LoVo (cell line): ENCODE measurements at places on chromosomes 7 and 10.

DNA sequence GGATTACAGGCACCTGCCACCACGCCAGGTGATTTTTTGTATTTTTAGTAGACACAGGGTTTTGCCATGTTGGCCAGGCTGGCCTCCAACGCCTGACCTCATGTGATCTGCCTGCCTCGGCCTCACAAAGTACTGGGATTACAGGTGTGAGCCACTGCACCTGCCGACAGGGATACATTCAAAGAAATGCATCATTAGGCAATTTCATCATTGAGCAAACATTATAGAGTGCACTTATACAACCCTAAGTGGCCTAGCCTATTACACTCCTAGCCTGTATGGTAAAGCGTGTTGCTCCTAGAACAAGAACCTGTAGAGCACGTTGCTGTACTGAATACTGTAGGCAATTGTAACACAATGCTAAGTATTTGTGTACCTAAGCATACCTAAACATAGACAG, 350.3 kb downstream of the GALNT17 start:
- DNase-seq, result no peak

- no peak for DNase-seq
Observed at GRCh38 chr10:105026566-105026965, 385.5 kb downstream of the SORCS3 start.

DNA sequence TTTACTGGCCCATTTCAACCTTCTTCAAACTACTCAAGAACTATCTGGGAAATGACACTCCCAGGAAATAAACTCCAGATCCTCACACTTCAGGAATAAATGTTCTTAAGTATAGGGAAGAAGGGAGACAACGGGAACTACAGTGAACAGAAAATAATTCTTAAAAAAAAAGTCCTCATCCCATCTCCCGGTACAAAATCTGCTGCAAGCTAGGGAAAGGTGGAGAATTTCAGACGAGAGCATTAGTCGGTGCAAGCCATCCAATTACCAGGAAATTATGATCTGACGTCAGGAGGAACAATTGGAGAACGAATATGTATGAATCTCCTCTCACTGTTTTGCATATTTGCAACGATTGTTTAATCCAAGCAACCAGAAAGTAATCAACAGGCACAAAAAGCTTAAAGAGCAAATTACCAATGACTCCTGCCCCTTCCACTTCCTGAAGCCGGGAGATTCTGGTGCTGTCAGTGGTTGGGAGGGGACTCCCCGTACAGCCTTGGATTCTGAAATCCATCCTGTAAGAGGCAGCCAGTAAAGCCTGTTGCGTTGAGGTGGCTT, 15.1 kb upstream of the GATA3 start:
- DNase-seq, result no peak

GRCh38 chr7:134828361-134828760, 48.9 kb downstream of the CALD1 start:
- DNase-seq, result no peak

- no peak for DNase-seq
Observed at GRCh38 chr7:22624781-22625180, 102.2 kb upstream of the IL6 start.

GRCh38 chr10:126500185-126500584, 111.9 kb upstream of the ADAM12 start:
- DNase-seq, result no peak

DNA sequence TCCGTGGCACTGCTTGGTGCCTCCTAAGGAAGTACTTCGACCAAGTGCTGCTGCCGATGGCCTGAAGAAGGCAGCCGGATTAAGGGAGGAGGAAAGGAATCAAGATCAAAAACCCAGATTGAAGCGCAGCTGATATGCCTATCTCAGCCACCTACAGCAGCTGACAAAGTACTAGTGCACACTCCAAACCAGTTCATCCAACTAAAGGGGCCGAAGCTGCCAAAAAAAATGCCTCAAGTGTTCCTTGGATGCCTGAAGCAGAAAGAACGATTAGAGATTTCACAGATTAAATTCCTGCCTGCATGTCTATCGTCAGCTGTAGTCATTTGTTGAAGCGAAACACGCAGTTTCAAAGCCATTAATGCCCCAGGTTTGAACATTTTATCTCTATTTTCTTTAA, 65.7 kb downstream of the TNRC18 start:
- no peak for DNase-seq

DNA sequence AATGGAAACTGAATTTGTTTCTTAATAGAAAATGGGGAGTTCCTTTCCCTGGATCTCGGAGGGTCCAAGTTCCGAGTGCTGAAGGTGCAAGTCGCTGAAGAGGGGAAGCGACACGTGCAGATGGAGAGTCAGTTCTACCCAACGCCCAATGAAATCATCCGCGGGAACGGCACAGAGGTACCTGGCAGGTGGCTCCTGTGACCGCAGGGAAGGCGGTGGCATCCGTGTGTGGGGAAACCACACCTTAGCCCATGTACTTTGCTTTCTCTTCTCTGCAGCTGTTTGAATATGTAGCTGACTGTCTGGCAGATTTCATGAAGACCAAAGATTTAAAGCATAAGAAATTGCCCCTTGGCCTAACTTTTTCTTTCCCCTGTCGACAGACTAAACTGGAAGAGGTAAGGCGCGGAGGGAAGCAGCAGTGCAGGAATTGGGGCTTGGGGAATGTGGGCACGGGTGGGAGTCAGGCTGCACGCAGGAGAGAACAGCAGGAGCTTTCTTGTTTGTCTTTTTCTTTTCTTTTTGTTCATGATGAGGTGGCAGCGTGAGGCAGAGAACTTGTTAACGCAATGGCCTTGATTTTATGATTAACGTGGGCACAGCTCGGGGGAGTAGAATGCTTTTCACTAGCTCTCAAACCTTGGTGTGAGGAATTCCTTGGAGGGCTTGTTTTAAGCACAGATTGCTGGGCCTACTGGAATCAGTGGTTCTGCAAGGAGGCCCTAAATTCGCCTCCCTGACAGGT, 12.8 kb downstream of the HKDC1 start:
- DNase-seq, result peak; percentile 14

GRCh38 chr10:48800007-48800675, 115.5 kb downstream of the WDFY4 start:
- DNase-seq, result no peak

- DNase-seq, result no peak
Observed at GRCh38 chr7:13179775-13180523, 492.5 kb downstream of the ARL4A start.

DNA sequence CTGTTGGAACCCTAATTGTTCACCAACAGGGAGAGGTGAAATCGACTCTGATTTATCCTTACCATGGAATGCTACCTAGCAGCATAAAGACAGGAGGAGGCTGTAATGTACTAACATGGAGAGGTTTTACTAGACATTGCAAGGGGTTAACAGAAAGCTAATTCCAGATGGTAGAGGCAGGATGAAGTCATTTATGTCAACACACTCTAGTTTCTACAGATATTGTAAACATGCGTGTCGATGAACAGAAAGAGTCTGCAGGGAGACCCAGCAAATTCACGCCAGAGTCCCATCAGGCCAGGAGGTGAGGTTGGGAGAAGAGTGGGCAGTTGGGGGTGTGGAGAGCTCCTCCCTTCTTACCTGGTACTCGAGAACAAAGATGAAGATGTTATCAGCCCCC, 7.0 kb downstream of the NPC1L1 start:
- DNase-seq, result no peak

DNA sequence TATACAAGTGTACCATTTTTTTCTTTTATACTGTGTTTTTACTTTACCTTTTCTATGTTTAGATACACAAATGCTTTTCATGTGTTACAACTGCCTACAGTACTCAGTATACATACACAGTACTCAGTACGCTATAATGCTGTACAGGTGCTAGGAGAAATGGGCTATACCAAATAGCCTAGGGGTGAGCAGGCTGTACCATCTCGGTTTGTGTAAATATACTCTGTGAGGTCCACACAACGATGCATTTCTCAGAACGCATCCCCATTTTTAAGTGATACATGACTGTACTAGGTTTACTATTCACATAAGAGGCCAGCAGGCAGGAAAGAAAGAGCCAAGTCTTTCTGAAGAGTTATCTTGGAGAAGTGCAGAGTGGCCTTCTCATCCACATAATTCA, 426.4 kb upstream of the MTPN start:
- DNase-seq, result no peak

GRCh38 chr10:49738616-49739360, 23.3 kb downstream of the OGDHL start:
- DNase-seq, result no peak

GRCh38 chr7:80124526-80125264, 9.9 kb upstream of the GNAI1 start:
- no peak for DNase-seq

DNA sequence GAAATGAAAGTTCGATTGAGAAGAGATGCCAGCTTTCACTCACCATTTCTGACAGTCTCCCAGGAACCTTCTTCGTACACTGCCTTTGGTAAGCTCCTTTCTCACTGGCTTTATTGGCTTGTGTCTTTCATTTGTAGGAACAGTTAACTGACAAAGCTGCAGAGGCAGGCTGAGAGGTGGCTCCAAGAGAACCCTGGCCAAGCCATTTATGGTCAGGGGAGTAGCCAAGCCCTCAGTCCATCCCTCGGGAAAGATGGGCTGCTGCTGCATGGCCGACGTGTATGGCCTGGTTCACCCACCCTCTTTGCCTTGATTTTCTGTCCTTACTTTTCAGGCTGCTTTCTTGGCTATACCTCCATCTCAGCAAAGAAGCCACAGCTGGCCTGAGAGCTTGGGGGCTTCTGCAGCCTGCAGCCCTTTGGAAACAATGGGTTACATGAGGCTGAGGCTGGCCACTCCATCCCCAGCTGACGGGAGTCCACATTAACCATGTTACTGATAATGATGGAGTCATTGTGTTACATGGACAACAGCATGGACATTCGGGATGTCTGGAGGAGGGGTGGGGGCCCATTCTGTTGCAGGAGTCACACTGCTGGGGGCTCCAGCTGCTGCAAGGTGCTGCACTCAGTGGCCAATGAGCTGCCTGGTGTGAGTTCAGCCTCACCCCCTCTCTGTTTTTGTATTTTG, at the start of gene OPALIN:
Gene OPALIN (minus strand): TSS at position 152 of the 690 bp plus-strand sequence. CDS start 106 bp downstream, at position 46.
- DNase-seq, result no peak

- DNase-seq, result no peak
Observed at GRCh38 chr10:34200355-34200901, 614.7 kb downstream of the PARD3 start.

DNA sequence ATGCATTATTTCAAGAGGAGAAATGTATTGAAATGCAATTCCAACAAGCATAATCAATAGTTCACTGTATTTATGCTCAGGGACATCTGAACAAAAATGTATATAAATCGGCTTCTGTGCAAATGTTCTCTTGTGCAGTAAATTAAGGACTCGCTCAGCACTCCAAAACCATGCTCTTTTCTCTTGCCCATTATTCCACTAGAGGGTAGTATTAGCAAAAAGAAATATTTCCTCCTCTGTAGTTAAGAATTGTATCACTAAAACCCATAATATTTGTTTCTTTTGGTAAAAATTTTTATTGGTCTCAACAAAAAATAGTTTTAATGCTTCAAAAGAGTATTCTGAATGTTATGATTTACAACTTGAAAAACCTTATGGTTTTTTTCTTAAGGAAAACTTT, 803.1 kb downstream of the PCDH15 start:
- peak; percentile 5 for DNase-seq

DNA sequence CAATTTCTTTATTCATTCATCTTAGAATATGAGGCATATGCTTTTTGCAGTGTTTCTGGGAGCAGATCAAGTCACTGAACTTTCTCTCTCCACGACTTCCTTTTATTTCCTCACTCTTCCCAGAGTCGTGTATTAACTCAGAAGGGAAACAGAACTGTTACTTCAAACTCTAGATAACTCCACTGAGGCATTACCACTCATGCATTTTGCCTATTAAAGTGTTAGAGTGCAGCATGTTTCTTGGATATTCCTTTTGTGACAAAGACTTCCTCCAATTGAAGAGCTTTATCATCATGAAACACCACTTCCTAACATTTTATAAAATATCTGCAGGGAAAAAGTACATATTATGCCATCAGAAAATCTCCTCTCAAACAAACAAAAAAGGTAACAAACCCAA, 797.4 kb upstream of the COBL start:
- no peak for DNase-seq

GRCh38 chr7:30222515-30223215, 61.7 kb upstream of the ZNRF2 start:
- DNase-seq, result no peak

DNA sequence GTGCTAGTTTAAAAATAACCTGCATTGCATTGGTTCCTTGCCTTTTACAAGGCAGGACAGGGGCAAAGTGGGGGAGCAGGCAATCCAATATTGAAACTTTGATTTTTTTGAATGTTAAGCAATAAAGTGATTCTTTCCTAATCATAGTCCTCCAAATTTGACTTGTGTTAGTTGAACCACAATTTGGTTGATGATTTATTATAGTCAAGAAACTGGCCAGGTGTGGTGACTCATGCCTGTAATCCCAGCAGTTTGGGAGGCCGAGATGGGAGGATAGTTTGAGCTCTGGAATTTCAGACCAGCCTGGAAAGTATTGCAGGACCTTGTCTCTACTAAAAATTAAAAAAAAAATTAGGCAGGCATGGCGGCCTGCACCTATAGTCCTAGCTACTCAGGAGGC, 27.9 kb upstream of the ABLIM1 start:
- peak; percentile 49 for DNase-seq

DNA sequence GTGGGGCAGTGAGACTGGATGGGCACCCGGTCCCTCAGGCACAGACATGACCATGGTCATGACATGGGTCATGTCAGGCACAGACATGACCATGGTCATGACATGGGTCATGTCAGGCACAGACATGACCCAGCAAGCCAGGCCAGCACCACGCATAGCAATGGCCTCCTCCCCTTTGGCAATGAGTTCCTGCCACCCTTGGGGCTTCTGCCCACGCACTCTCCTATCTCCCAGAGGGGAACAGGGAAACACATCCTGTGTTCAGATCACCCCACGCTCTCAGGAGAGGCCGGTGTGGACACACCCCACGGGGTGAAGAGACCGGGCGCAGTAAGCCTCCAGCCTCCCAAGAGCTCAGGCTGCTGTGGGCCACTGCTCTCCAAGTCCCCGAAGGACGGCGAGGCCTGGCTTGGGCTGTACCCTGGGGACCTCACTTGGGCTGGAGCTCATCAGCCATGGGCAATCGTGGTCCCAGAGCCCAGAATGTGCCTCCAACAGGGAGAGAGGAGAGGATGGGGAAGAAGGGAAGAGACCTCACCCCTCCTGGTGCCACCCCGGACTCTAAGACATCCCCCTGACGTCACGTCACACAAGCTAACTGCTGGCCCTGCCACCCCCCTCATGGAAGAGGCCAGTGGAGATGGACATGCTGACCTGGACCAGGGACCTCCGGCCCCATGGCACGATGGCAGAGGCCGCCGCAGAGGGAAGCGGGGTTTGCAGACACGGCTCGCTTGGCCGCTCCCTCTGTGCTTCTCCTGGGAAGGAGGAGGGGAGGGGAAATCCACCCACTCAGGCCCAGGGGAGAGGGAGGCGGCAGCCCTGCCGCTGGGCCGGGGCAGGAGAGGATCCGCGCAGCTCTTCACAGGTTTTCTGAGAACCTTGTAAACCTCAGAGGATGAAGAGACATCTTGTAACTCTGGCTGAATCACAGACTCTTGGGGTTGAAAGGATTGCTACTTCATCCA, 269.6 kb downstream of the ELFN1 start:
- DNase-seq, result no peak

- DNase-seq, result no peak
Observed at GRCh38 chr7:131735101-131735500, 178.7 kb upstream of the PODXL start.
